ENCODE measurements at places on chromosomes 3 and 15. TPM values are rescaled to one million over a fixed set of nuclear protein-coding genes. Genes with fewer than 3 reads are reported as not detected.

DNA sequence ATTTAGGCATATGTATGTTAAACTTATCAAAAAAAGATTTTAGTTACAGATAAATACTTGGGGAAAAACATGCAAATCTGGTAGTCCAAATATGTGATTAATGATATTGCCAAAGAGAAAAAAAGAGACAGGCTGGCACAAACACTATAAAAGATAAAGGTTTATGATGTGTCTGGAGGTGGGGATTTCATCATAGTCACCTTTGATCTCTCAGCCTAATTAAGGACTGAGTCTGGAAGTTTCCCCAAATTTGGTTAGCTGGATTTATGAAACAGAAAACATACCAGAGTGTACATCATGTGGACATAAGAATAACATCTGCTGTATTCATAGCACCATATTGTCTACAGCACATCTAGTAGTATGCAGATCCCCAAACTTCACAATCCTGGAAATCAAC lies 157.0 kb downstream of the FGF12 start:
- no peak overlapping the region for H3K27ac ChIP-seq
- no peak for DNase-seq
- H3K4me3 ChIP-seq, result no peak overlapping the region
- no peaks in the 10 kb centered on the region for H3K36me3 ChIP-seq

GRCh38 chr3:164306042-164306441 lies 772.3 kb downstream of the SI start:
- H3K27me3 ChIP-seq, result no peaks in the 10 kb centered on the region
- H3K4me3 ChIP-seq, result no peak overlapping the region
- H3K36me3 ChIP-seq, result no peaks in the 10 kb centered on the region
- H3K4me1 ChIP-seq, result no peaks in the 10 kb centered on the region
- DNase-seq, result no peak
- no peak overlapping the region for H3K27ac ChIP-seq

GRCh38 chr15:69852916-69853315 lies 244.8 kb downstream of the TLE3 start:
- H3K27ac ChIP-seq, result no peak overlapping the region
- H3K36me3 ChIP-seq, result no peaks in the 10 kb centered on the region

GRCh38 chr3:71140477-71140876 lies 443.1 kb downstream of the FOXP1 start:
- no peaks in the 10 kb centered on the region for H3K36me3 ChIP-seq
- no peak overlapping the region for H3K4me3 ChIP-seq
- DNase-seq, result no peak
- H3K27ac ChIP-seq, result no peak overlapping the region
- H3K27me3 ChIP-seq, result no peaks in the 10 kb centered on the region
- H3K4me1 ChIP-seq, result peaks cover 82% of the 10 kb centered on the region

DNA sequence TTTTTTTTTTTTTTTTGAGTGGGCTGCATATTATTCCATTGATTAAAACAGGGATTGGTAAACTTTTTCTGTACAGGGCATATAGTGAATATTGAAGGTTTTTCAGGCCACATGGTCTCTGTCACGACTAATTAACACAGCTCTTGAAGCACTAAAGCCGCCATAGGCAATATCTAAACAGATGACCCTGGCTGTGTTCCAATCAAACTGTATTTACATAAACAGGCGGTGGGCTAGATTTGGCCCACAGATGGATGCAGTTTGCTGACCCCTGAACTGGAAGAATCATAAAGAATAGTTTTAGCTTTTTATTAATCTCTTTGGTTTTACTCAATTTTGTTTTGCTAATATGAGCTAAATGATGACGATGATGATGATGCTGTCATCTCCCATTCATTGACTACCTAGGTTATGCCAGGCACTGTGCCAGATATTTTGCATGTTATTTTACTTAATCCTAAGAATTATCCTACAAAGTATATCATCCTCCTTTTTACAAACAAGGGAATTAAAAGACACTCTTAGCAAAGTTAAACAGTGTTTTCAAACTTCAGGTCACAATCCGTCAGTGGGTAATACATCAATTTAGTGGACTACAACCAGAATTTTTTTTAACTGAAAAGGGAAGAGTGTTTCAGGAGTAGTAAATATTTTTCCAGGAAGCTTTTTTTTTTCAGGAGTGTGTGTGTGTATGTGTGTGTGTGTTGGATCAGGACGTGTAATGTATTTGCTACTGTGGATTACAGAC lies 54.3 kb downstream of the LMCD1 start:
- H3K4me1 ChIP-seq, result no peaks in the 10 kb centered on the region
- no peaks in the 10 kb centered on the region for H3K36me3 ChIP-seq
- no peaks in the 10 kb centered on the region for H3K27me3 ChIP-seq
- no peak for DNase-seq
- H3K4me3 ChIP-seq, result no peak overlapping the region
- H3K27ac ChIP-seq, result no peak overlapping the region

- no peak overlapping the region for H3K4me3 ChIP-seq
- peaks cover 26% of the 10 kb centered on the region for H3K36me3 ChIP-seq
- no peak for DNase-seq
- H3K27ac ChIP-seq, result no peak overlapping the region
- H3K4me1 ChIP-seq, result peaks cover 16% of the 10 kb centered on the region
- H3K27me3 ChIP-seq, result no peaks in the 10 kb centered on the region
Observed at GRCh38 chr3:4963669-4964570, 15.3 kb upstream of the BHLHE40 start.

- no peaks in the 10 kb centered on the region for H3K27me3 ChIP-seq
- H3K4me1 ChIP-seq, result no peaks in the 10 kb centered on the region
- H3K36me3 ChIP-seq, result no peaks in the 10 kb centered on the region
- no peak for DNase-seq
Observed at GRCh38 chr3:48528754-48529153, 24.8 kb upstream of the SHISA5 start.

- peak overlapping the region; percentile 28 for H3K27ac ChIP-seq
- no peak for DNase-seq
- peak overlapping the region; percentile 81 for H3K4me3 ChIP-seq
- H3K27me3 ChIP-seq, result peaks cover 89% of the 10 kb centered on the region
- H3K36me3 ChIP-seq, result peaks cover 8% of the 10 kb centered on the region
Observed at GRCh38 chr15:96330064-96330449, 443 bp upstream of the NR2F2 start.

Gene SIDT1
- total RNA-seq, result 28.9 TPM

Data from activated T-cell treated with anti-CD3 and anti-CD28 coated beads, Interleukin-2, amount 50 U/mL, for 72 hours (primary cell).